ENCODE measurements at places on chromosomes 12 and 14. TPM values are rescaled to one million over a fixed set of nuclear protein-coding genes. Genes with fewer than 3 reads are reported as not detected.

KRT6C gene
- not detected for total RNA-seq

DNA sequence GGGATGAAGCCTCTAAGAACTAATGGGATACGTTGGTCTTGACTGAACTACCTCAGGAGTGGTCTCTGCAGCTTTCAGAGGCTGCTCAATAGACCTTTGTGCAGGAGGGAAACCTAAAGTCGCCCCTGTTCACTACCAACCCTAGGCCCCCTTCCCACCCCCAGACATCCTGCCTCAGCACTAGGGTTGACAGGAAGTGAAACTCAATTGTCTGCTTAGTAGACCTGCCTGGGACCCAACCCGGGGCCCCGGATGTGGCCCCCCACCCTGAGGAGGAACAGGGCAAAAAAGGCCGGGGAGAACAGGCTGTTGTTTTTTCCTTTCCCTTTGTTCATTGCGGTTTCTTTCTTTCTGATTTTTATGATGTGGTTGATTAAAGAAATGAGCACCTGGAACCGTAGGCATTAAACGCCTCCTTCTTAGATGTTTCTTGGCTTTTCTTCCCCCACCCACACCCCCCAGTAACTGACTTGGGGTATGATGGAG is 1.6 kb upstream of the DGKA start:
- no peak for DNase-seq

- peak; percentile 14 for DNase-seq
These were observed 56.5 kb upstream of the GPR68 start for GRCh38 chr14:91300957-91301356.

LRRC10 gene
- not detected for total RNA-seq

GRCh38 chr12:4569261-4569660 is 7.3 kb downstream of the DYRK4 start:
- no peak for DNase-seq

- DNase-seq = no peak
These were observed 508.5 kb downstream of the FOXG1 start for GRCh38 chr14:29274890-29275596.

- DNase-seq = peak; percentile 14
These were observed 112.7 kb downstream of the METTL25 start for GRCh38 chr12:82470906-82471512.

- DNase-seq = no peak
These were observed 87.0 kb upstream of the VRK1 start for GRCh38 chr14:96710060-96710666.

All from GM23248 (cell line).